ENCODE measurements at places on chromosomes 2 and 18.

- no peak for DNase-seq
Observed at GRCh38 chr2:145593991-145594614, 1074.2 kb upstream of the ZEB2 start.

DNA sequence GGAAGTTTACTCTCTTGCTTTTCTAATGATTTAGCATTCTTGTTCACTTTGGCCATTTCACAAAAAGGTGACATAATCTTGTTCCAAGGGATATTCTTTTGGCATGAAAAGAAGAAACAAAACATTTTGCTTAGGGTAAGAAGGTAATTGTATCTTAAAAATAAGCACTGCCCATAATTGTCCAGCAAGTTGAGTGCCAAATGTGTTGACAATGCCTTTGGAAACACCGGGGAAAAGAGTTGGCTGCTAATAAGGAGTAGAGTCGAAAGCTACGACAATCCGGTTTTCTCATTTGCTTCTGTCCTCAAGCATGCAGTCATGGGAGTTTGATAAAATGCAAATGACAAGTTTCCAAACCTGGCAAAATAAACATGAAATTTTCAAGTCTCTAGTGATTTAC, 27.3 kb downstream of the ITGAV start:
- DNase-seq = no peak

GRCh38 chr2:125455110-125455509, 1200.8 kb upstream of the GYPC start:
- DNase-seq = no peak

DNA sequence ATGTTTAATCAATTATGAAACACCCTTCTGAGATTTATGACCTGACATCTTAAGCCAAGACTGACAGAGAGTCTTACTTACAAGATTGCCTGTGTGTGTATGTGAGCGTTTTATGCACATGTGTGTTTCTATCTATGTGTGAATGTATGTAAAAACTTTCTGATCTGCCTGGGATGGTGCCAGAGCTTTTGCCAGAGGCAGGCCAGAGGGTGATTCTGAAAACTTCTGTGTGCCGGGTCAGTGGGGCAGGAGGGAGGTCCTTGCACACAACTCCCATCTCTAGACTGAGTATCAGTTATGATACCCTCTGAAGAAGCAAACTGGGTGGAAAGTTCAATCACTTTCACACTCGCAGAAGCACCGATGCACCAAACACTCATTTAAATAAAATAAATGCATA, 335.0 kb upstream of the NT5C1B start:
- DNase-seq = no peak

DNA sequence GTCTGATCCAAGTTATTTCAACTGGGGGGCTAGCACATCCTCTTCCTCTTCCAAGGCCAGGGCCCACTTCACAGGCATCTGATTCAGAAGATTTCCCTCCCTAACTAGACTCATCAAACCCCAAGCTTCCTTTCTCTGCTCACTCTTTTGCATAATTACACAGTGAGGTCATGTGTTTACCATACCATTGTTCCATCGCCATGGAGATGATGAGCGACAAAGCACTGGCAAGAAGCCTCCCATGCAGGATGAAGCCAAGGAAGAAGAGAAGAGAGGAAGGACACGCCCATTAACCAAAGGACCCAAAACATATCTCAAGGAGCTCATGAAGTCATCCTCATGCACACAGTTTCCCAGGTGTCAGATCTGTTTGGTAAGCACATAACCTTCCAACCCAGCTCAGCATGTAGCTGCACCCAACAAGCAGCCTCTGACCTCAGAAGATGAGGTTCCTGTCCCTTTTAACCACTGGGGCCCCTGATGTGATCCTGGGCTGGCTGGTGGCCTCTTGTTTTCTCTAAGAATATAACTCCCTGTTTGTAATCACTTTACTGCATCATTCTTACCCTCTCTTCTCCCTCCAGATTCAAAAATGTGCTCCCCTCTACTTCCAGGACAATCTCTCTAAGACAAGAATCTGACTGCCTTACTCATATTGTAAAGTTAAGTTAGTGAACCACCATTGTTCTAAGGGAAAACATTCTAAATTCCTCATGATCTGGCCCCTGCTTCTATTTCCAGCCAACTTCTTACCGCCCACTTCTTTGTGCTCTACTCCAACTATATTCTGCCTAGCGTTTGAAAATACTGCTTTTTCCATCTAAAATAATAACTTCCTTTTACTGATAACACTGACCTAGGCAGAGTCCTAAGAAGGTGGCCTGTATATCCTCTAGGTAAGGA, 190.1 kb downstream of the TTC32 start:
- no peak for DNase-seq

DNA sequence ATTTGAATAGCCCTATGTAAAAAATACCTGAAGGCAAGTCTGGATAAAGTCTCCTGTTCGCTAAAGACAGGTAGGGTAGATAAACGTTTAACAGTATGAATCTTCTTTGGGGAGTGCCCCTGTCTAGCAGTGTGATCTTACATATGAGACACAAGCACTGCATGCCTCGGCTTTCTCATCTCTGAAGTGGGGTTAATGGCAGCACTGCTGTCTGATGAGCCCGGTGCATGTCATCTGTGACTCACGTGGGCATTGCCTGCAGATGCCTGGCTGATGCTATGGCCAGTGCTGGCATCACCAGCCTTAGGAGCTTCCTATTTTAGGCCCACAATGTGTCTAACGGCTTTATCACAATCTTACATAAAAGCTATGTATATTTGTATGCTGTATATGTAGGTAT, 50.1 kb downstream of the GALR1 start:
- DNase-seq = no peak

DNA sequence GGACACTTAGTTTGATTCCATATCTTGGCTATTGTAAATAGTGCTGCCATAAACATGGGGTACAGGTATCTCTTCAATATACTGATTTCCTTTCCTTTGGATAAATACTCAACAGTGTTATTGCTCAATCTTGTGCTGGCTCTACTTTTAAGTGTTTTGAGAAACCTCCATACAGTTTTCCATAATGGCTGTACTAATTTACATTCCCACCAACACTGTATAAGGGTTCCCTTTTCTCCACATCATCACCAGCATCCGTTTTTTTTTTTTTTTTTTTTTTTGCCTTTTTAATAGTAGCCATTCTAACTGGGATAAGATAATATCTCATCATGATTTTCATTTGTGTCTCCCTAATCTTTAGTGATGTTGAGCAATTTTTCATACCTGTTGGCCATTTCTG, 29.9 kb upstream of the GALNT5 start:
- DNase-seq = no peak

GRCh38 chr2:197144183-197144582, 166.4 kb downstream of the ANKRD44 start:
- no peak for DNase-seq

- no peak for DNase-seq
Observed at GRCh38 chr2:205188239-205189138, 493.8 kb upstream of the NRP2 start.

DNA sequence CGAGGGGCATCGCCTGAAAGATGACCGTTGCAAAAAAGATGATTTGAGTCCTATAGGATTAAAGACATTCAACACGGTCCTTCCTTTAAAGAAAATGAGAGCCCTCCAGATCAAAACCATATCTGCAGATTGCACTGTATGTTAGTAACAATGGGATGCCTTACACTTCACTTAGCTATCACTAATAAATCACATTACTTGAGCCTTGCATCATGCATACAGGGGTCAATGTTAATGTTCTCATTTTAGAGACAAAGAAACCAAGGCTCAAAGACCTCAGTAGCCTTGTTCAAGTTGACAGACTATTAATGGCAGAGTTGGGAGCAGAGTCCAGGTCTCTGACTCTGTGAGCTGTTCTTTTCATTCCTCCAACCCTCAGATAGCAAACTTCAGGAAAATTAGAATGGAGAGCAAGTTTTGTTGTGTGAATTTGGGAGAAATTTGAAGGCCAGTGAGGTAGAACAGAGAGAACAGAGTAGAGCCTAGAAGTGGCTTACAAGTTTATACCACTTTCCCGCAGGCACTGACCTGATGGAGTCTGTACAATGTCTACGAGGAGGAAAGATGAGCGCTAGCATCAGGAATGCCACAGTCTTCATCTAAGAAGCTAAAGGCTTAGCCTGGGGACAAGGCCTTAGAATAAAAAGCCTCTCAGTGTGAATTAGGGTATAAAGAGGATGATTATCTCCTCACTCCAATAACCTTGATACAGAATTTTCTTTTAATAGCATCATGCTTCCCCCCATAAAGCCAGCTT, 48.3 kb downstream of the TRIB2 start:
- no peak for DNase-seq

DNA sequence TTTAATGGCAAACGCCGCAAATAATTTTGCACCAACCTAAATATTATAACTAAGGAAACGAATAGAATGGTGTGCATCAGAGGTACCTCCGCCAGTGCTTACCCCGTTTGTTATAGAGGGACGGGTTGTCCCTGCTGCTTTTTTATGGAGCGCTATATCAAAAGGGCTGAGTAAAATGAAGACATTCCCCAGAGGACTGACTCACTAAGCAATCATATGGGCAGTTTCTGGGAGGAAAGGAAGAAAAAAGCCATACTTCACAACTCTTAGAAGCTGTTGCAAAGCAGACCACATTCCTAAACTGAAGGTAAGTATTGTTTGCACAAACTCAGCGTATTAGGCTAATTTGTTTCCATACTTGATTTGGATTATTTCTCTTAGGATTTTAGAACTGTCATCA, 12.9 kb downstream of the ID2 start:
- DNase-seq = no peak

- DNase-seq = no peak
Observed at GRCh38 chr2:20150110-20150706, 74.7 kb downstream of the SDC1 start.
